SW480 (cell line): ENCODE measurements at places on chromosomes 2 and 18.

DNA sequence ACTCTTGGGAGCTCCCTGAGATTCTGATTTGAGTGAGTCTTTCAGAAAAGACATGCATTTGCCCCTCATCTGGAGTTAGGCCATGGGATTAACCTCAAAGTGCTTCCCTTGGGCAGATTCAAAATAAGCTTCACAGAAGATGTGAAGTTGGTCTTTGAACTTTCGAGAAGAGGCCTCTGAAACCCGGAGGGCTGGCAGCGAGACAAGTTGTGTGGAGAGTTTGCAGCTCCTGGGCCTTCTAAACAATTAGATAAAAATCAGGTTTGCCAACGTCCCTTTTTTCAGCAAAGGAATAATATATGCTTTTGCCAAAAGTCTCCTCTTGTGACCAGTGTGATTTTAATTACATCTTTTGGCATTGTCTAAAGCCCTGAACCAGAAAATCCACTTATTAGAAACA lies 489.7 kb downstream of the SOX11 start:
- DNase-seq = no peak

DNA sequence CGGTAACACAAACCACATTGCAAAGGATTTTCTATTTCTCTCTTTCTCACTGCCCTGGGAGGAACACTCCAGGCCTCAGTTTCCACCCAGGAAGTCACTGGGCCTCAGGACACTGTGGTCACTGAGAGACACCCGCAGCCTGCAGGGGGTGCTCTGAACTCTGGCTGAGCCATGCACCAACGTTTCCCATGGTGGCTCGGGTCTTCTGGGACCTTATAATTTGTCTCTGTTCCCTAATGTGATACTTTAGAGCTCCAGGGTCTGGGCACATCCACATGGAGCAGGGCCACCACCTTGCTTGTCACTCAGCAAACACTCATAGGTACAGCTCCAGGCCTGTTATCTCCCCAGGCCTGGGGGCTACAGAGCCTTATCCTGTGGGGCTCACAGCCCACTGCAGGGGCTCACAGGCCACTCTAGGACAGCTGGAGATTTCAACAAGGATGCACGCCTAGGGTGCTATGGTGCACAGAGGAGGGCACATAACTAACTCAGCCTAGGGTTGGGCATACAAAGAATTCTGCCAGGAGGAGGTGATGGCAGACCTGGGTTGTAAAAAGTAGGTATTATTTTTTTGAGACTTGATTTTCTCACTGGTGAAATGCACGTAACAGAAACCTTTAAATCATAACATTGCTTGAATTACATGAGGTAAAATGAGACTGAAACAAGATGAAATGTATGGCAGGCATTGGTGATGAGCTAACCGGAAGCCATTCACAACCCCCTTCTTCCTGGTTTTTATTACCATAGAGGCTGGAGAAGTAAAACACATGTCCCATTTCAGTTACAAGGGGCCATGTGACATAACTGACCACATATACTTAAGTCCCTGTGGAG lies 3.0 kb upstream of the HS1BP3 start:
- DNase-seq = no peak

DNA sequence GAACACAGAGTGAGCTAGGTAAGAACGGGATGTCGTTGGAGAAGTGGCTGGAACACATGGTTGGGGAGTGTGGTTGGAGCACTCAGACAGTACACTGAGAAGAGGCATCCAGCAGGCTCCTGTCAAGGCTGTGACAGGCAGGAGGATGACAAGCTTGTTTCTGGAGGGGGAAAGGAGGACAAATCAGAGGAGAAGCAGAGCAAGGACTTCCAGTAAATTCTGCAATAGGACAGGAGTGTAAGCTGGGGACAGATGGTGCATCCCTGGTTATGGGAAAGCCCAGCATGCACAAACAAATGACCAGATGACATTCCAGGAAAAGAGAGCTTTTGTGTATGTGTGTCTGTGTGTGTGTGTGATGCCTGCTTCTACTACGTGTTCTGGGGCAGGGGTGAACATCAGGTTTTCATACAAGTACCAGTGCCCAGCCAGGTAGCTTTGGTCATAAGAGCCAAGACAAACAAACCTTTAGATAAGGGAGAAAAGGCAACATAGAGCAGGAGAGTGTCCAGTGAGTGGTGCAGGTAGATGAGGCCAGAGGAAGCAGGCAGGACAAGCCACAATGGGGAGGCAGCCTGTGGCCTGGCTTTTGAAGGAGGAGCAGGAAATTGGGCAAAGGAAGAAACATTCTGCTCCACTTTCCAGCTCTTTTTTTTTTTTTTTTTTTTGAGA lies 32.1 kb upstream of the MAPK4 start:
- DNase-seq = no peak

GRCh38 chr2:138210487-138210886 lies 246.2 kb downstream of the HNMT start:
- DNase-seq = no peak

DNA sequence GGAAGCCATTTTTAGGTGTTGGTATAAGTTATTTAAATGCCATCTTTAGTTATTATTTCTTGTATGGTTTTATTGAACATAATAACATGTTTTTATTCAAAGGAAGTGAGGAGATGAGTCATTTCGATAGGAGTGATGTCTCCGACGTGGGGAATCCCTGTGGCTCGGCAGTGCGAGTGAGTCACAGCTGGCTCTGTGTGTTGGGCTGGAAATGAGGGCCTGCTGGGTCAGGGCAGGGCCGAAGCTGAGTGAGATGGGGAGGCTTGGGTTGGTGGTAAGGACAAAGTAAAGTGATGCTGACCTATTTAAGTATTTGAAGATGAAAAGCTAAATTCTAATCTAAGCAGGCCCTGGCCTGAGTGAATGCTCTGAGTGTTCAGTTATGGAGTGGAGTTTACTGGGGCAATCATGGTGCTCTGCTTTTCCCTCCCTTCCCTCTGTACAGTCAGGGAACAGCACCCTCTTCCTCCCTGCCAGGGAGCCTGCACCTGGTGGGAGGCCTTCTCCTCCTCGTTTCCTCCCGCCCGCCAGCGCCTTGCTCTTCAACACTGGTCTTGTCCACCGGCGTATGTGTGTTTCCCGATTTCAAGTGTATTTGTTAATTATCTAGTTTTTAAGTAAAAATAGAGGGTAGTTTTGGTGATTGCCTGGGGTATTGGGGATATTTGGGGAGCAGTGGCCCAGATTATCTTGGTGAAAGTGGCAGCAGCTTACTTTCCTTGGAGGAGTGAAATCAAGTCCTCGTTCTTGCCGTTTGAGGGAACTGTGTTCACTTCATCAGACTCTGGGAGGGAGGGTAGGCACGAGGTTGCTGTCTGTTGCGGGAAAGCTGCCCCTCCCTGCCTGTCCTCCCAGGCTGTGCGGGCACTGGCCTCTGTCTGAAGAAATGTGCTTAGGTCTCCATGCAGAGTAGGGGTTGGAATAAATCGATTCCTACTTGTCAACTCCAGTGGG lies 157.0 kb downstream of the LDLRAD4 start:
- DNase-seq = peak; percentile 80

GRCh38 chr18:39486268-39486667 lies 1920.7 kb upstream of the CELF4 start:
- DNase-seq = no peak

GRCh38 chr2:33034784-33035183 lies 88.0 kb downstream of the LTBP1 start:
- no peak for DNase-seq

DNA sequence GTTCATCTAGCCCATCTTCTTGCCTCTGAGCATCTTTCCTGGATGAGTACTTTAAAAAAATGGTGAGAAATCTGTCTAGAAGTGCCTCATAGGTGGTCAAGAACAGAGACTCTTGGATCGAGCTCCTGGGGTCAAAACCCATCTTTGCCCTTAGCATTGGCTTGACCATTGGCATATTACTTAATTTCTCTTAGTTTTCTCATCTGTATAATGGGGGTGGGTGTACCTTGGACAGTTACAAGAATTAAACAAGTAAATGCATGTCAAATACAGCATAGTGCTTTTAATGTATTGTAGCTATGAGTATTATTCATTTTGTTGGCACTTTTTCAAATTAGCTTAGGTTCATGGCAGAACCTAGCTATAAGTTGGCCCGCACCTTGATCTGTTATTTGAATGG lies 36.8 kb downstream of the DHRS9 start:
- no peak for DNase-seq

DNA sequence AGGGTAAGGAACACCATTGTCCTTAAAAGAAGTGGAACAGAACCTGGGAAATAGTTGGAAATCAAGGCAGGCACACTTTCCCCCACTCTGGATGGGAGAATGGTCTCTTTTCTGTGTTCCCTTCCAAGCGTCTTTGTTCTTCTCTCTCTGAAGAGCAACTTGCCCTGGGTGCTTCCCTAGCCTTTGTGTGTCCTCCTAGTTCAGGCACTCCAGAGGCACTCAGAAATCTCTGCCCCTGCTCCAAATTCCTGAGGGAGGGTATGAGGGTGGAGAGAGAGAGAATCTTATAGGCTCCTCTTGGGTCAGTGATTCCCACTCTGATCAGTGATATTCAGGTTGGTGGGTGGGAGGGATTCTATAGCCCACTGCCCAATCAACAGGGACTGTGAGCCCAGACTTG lies 8.8 kb upstream of the SIX2 start:
- no peak for DNase-seq

DNA sequence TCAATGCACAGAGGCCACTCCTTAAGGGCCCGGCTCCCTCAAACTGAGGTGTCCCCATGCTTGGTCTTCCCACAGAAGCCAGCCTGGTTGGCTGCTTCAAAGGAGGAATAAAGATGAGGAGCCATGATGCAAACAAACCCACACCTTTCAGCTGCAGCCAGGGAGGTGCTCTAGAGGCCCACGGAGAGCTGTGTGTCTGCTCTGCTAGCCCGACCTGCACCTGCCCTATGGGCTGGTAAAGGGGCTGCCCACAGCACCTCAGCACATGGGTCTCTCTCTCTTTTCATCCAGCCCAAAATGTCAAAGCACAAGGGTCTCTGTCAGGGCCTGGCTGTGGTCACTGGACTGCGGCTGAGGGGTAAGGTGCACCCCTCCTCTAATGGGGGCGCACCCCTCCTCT lies 132.1 kb downstream of the MSH2 start:
- no peak for DNase-seq

DNA sequence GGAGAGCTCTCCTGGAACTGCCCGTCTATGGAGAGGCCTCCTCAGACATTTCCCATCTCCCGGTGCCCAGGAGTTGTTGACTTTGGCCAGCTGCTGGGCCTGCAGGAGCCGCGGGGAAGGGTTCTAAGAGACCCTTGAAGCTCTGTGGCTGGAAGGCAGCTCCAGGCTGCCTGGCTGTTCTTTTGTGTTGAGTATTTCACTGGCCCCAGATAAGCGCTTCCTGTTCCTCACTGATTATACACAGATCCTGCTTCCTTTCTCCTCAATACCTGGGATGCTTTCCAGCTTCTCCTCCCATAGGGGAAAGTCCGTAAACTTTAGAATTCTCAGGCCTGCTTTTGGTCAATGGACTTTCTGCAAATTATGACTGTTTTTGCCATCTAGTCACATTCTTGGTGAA lies 57.8 kb downstream of the TGOLN2 start:
- DNase-seq = no peak

DNA sequence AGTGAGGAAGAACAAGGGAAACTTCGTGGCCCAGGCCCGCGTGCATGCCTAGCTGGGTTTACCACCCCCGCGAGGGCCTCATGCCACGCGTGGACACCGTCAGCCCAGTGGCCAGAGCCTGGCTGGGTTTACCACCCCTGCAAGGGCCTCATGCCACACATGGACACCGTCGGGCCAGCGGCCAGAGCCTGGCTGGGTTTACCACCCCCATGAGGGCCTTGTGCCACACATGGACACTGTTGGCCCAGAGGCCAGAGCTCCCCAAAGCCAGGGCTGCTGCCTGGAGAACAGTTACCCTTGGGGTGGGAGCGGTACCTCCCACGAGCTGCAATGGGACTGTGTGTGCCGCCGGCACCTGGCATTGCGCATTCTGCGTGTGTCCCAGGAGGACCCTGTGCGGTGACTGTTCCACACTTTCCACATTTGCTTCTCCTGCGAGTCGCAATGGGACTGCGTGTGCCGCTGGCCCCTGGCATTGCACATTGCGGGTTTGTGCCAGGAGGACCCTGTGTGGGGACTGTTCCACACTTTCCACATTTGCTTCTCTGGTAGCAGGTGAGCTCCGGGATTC lies 105.6 kb upstream of the CTDP1 start:
- no peak for DNase-seq

GRCh38 chr2:193841384-193842150 lies 1646.8 kb upstream of the TMEFF2 start:
- DNase-seq = no peak

- DNase-seq = peak; percentile 36
Measured at GRCh38 chr2:179454443-179455171, 190.0 kb upstream of the SESTD1 start.

DNA sequence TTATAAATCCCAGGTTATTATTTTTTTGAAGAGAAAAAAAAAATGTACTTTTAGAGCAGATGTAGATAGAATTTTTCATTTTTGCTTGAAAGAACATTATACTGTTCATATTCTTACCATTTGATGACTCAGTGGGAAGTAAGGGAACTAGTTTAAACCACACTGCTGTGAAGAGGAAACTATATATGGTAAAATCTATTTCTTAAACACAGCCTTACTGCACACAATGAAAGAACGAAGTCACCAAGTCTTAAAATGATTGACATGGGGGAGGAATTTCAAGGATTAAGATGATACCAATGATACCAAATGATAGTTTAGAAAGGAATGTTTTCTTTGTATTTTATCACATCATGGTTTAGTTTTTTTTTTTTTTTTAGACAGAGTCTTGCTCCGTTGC lies 5.0 kb downstream of the ACTR2 start:
- no peak for DNase-seq

DNA sequence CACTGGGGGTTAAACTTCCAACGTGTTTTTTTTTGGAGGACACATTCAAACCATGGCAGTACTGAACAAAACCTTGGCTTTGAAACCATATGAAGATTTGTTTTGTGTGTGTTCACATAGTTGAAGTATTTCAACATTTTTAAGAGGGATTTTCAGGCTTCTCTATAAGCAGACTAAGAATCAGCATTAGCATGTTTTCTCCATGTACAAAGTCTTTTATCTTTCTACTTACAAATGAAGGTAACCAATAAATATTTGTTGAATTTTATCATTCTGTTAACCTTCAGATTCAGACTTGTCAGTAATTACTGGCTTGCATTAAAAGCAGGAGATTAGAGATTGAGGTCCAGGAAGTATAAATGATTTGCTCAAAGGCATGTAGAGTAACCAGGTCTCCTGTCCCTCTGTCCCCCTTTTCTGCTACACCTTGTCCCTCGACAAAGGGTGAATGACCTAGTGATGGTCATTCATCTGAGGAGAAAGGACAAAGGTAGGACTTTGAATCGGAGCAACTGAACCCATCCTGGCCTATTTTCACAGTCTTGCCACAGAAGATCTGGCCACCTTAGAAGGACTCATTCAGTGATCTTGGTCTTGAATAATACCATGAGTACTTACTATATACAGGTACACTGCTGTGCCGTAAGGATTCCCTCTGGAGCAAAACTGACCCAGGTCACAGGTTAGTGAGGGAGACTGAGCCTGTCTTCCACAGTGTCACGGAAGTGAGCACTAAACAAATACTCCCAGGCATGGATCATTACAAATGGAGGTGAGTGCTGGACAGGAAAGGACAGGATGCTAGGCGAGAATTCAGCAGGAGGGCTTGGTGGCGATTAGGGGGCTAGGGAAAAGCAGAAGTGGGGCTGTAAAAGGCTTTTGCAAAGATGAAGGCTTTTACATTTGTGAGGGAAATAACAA lies 2.2 kb upstream of the MYCN start:
- no peak for DNase-seq

GRCh38 chr2:239465017-239466001 lies 64.5 kb upstream of the HDAC4 start:
- DNase-seq = peak; percentile 87

GRCh38 chr18:66872277-66872676 lies 268.4 kb upstream of the CDH19 start:
- peak; percentile 31 for DNase-seq

GRCh38 chr2:17327649-17328048 lies 190.6 kb downstream of the RAD51AP2 start:
- DNase-seq = no peak

- no peak for DNase-seq
Measured at GRCh38 chr2:38496927-38497669, 105.6 kb downstream of the HNRNPLL start.
